ENCODE measurements at places on chromosomes 5 and 9.

DNA sequence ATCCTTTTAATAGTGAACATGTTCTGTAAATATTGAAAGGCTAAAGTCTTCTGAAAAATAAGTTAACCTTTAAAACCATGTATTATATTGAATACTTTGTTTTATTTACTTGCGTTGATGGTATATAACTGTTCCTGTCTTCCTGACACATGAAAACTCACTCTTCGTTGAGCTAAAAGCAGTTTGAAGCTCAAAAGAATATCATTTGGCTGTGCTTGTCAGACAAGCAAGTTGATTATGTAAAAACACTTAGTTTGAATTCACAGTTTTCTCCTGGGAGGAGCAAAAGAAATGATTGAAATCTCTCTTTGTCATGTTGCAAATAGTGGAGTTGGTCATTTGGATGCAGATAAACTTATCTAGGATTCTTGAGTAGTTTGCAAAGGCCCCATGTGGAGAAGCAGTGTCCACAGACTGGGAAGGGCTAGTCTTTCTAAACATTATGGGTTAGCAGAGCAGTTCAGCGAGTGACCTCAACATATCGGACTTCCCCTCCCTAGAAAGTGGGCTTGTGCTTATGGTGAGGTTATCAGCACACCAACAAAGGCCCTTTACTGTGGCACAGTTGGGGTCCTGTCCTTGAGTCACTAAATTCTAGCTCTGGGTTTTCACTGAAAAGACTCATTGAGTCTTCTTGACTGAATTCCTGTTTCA is 290.4 kb downstream of the CSNK1G3 start:
- no peak for DNase-seq

DNA sequence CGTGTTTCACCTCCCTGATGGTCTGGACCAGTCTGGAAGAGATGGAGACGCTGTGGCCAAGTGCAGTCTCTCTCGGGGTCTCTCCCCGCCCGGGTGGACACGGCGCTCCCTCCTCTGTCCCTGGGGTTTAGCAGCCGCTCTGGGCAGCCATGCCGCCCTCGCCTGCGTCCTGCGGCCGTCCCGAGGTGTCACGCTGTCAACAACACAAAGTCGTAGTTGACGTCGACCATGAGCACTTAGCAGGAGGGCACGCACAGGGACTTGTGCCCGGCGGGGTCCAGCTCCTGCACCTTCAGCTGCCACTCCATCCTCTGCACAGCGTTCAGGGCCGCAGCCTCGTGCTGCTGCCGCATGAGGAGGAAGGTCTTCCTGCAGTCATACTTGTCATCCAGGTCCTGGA is 368.9 kb downstream of the CDH9 start:
- no peak for DNase-seq

- DNase-seq = no peak
Measured at GRCh38 chr5:67166460-67167285, 29.9 kb downstream of the CD180 start.

GRCh38 chr9:38112049-38112448 is 43.0 kb upstream of the SHB start:
- DNase-seq = no peak

GRCh38 chr5:7391814-7392692 is 3.9 kb upstream of the ADCY2 start:
- no peak for DNase-seq

- no peak for DNase-seq
Measured at GRCh38 chr9:97556721-97557605, 55.5 kb downstream of the TMOD1 start.

GRCh38 chr5:151219138-151219537 is 4.8 kb downstream of the CCDC69 start:
- no peak for DNase-seq

- DNase-seq = no peak
Measured at GRCh38 chr5:139769477-139769876, 26.1 kb upstream of the PSD2 start.

DNA sequence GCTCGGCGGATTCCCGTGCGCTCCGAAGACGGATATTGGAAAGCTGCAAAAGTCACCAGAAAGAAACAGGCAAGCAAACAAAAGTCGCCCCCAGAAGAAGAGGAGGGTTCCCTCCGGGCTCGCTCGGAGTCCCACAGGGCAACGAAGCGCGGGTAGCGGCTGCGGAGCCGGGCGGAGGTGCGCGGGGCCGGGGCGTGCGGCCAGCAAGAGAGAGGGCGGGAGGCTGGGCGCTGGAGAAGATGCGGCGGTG is at the start of gene FBN2:
Gene FBN2 (minus strand): TSS at position 246 of the 250 bp plus-strand sequence. CDS start 642 bp downstream, outside the sequence.
- no peak for DNase-seq

DNA sequence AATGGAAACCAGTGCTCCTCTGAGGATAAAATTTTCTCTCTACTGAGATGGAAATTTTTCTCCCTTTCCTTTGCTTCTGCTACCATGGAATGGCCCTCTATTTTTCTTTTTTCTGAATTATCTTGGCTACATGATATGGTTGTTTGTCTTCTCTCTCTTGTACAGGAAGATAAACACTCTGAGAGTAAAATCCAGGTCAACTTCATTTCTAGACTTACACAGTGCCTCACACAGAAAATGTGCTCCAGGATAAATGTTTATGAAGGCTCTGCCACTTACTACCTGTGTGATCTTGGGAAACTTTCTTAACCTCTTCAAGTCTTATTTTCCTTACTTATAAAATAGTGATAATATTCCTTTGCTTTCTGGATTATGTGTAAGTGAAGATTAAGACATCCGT is 153.9 kb downstream of the PRELID2 start:
- DNase-seq = no peak

DNA sequence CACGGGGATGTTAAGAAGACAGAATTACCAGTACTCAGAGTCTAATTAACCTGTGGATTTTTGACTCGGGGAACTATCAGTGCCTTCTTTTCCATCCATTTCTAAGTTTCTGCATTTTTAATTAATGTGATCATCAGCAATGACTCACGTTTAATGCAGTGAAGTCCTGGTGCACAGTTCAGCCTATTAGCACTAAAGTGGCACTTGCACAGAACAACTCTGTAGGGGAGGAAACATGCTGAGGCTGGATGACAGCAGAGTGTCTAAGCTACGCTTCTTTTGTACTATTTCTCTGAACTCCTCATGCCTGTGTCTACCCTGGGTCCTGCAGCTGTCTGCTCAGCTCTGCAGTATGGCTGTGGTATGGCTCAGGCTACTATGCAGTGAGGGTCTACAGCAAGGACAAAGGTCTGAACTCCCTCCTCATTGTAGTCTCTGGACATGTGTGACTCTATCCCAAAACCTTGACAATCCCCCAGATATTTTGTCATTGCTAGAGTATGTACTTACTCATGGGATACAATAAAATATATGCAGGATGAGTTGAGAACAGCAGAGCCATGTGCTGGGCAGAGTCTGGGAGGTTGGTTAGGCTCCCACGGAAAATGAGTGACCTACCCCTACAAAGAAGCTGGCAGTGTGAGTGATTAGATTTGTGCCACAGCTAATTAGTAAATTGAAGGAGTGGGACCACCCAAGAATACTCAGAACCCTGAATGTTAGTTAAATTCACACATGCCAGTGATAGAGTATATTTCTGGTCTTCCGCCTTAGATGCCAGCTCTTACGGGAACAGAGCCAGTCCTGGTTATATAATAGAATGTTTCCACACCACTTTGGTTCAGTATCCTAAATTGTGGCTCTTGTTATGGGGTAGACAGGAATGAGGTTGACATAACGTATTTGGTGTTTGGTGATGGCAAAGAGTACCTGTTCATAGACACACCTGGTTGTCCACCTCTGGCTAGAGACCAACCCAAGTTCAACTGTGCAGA is 148.0 kb downstream of the GHR start:
- no peak for DNase-seq

GRCh38 chr9:72955126-72955455 is 2.2 kb upstream of the ALDH1A1 start:
- no peak for DNase-seq

DNA sequence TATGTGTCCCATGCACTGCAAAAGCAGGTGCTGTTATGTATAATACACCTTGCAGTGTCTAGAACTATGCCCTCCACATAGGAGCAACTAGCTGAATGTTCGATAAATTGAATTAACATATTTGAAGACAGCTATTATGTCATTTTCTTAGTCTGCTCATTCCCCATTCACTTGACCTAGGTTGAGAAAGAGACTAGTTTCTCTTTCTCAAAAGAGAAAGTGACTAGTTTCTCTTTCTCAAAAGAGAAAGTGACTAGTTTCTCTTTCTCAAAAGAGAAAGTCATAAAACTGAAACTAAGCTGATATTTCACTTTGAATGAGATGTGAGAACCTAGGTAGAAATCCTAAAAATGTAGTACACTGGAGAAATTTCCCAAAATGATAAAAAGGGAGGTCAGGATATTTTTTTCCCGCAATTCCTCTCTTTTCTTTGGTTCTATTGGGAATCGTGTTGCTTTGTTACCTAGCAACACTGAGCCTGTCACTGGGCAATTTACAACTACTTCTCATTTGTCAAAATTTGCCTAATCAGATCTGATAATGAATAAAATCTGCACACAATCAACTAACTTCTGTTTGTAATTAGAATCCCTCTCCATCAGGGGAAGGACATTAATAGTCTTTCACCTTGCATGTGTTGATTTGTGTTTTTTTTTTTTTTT is 132.0 kb upstream of the GRIA1 start:
- DNase-seq = no peak

DNA sequence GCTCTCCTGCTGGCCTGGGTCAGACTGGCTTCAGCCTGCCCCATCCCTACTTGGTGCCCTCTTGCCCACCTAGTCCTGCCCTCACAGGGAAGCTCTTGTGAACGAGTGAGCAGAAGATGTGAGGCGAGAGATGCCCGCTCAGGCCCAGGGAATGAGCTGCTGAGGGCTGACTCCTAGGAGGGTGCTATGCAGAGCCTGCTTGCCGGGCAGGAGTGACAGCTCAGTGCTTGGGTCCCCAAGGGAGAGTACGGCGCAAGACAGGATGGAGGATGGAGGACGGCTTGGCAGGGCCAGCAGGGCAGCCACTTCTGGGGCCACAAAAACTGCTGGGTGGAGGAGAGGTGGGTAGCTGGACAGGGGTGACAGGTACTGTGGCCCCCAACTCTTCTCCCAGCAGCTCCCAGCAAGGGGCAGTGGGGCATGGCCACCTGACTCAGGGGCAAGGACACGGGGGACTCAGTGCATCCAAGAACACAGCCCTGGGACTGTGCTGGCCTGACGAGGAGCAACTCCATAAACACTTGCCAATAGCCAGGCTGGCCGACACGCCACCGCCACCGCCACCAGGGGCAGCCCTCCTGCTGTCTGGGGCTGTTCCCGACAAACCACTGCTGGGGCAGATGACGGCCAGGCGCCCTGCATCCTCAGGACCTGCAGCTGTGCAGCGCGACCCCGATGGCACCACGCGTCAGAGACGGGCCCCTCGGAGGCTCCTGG is 55.6 kb upstream of the UBAC1 start:
- DNase-seq = no peak

GRCh38 chr9:130927995-130928900 is 10.8 kb downstream of the FIBCD1 start:
- DNase-seq = no peak

DNA sequence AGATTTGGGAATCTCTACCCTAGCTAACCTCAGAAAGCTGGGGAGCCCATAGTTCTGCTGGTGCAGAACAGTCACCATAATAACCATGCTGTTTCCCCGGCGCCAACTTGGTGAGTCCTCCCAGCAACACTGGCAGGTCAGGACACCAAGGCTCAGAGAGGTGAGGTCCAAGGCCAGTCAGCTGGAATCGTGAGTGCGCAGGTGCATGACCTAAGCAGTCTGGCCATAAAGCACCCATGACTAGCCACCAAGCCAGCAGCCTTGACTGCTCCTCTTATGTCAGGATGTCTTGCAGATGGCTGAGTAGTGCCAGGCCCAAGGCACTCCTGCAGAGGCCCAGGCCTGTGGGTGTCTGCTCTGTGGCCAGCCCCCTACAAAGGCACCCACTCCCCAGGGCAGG is 2.6 kb downstream of the RNF44 start:
- DNase-seq = no peak

DNA sequence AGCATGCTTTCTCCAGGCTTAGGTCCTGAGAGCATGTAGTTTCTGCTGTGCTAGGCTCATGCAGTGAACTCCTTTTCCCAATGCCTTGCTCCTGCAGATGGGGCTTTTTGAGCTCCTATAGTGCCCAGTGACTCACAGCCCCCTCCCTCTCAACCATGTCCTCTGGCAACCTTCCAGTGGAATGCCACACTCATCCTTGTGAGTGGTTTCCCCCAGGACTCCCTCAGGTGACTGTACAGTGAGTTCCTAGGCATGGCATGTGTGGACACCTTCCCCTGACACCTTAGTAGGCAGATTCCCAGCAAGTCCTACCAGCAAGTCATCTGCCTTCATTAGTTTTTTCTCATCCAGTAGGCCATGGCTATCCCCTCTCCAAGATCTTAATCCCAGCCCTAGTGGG is 72.4 kb upstream of the CXCL14 start:
- DNase-seq = no peak

GRCh38 chr9:94145640-94146039 is 61.4 kb downstream of the PTPDC1 start:
- no peak for DNase-seq

DNA sequence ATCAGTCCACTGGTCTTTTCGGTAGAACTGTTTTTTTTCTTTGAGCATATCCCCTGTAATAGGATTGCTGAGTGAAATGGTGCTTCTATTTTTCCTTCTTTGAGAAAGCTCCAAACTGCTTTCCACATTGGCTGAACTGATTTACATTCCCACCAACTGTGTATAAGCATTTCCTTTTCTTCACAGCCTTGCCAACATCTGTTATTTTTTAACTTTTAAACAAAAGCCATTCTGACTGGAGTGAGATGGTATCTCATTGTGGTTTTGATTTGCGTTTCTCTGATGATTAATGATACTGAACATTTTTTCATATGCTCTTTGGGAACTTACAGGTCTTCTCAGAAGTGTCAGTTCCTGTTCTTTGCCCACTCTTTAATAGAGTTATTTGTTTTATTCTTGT is 764.7 kb downstream of the MTRR start:
- DNase-seq = no peak

GRCh38 chr9:106298997-106299396 is 564.0 kb upstream of the ZNF462 start:
- DNase-seq = no peak

- DNase-seq = no peak
Measured at GRCh38 chr5:37658440-37658839, 181.4 kb downstream of the GDNF start.

All from HL-60 (cell line).